ENCODE measurements at places on chromosomes 1 and 21.

DNA sequence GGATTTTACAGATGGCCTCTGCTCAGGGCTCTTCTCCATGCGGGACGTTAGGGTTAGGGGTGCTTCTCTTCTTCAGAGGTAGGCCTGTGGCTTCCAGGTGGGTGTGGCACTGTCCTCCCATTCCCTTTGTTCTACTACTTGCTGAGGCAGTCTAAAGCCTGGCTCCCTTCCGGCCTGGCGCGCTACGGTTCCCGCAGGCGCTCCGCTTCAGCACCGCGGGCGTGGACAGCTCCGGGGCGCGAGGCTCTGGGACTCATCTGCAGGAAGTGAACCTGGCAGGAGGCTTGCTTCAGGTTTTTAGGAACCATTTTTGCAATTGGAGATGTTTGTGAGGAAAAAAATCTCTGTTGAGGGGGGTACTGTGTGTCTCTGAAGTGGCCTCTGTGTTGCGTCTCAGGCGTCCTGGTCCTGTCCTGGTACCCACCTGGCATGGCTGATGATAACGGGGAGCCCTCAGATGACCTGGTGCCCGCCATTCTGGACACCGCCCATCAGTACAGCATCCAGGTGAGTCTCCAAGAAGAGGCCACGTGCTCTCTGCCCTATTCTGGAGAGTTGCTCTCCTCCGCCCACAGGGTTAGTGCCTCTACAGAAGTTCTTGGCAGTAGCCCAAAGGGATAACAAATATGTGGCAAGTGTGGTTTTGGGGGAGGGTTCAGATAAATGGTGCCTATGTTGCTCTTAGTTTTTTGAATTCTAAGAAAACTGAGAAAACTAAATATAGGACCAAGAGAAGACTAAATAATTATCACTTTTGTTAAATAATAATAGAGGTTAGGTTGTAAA is 1.9 kb downstream of the MANEAL start:
- peak; percentile 11 for DNase-seq

DNA sequence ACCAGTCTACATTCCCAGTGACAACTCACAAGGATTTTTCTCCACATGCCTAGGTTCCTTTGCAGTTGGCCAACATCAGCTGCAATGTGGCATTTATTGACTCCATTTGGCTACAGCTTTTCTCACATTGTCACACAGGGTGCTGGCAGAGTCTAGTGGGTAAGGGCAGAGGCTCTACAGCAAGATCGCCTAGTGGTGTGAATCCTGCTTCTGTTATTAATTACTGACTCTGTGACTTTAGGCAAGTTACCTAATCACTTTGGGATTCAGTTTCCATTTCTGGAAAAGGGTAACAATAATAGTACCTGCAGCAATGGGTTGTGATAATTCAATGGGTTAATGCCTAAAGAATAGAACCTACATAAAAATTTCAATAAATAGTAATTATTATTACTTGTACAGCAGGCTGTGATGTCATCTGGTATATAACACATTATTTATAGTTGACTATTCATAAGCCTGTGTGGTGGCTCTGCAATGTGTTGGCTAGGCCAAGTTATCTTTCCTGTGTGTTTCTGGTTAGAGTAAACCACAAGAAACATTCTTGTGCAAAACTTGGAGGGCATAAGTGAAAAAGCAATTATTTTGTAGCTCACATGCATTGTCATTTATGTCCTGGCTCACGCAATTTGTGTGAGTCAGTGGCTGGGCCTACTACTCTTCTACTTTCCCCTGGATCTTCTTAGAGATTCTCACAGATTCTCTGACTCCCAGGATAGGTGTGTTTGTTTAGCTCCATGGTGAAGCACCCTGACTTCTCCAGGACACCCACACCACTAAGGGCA is 59.5 kb downstream of the PTGS2 start:
- DNase-seq: no peak

DNA sequence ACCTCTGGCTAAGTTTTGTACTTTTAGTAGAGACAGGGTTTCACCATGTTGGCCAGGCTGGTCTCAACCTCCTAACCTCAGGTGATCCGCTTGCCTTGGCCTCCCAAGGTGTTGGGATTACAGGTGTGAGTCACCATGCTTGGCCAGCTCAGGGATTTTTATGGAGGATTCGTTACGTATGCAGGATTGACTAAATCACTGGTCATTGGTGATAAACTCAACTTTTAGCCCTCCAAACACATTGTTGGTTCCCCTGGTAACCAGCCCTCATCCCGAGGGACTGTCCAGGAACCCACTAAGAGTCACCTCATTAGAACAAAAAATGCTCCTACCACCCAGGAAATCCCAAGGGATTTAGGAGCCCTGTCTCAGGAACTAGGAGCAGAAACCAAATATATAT is 40.4 kb downstream of the ST3GAL3 start:
- no peak for DNase-seq

DNA sequence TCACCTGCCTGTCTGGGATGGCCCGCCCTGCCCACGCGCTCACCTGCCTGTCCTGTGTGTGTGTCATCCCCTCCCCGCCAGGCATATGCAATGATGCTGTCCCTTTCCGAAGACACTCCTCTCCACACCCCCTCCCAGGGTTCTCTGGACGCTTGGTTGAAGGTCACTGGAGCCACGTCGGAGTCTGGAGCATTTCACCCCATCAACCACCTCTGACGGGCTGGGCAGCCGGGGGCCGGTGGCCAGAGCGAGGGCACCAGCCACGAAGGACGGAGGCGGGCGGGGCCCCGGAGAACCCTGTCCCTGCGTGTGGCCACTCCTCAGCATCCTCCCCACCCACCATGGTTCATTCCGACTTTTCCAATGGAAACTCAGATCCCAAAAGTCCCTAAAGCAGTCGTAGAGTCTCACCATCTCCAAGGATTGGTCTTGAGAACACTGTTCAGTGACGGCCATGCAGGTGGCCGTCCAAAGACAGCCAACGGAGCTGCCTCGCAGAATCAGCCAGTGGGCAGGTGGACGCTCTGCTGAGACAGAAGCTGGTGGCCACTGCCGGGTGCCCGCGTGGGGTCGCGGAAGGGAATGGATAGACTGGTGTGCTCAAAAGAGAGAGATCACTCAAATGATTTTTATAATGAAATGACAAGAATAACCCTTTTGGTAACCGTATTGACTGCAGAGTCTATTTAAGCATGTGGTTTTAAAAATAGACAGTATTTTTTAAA is 20.7 kb upstream of the ARHGEF16 start:
- no peak for DNase-seq

DNA sequence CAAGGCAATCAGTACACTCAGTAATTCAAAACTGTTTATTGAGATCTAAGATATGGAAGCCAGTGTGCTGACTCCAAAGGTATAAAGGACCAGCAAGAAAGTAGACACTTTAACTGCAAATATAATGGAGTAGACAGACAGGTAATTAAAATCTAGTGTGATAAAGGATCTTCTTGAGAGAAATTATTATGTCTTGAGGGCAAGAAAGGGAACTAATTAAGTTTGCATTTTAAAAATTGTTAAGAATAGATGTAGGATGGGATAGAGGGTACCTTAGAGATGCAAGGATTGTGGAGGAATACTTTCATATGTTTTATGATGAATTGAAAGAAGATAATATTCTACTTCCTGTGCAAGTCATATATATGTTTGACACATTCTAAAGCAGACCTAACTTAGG is 825.3 kb downstream of the LTN1 start:
- DNase-seq: no peak

DNA sequence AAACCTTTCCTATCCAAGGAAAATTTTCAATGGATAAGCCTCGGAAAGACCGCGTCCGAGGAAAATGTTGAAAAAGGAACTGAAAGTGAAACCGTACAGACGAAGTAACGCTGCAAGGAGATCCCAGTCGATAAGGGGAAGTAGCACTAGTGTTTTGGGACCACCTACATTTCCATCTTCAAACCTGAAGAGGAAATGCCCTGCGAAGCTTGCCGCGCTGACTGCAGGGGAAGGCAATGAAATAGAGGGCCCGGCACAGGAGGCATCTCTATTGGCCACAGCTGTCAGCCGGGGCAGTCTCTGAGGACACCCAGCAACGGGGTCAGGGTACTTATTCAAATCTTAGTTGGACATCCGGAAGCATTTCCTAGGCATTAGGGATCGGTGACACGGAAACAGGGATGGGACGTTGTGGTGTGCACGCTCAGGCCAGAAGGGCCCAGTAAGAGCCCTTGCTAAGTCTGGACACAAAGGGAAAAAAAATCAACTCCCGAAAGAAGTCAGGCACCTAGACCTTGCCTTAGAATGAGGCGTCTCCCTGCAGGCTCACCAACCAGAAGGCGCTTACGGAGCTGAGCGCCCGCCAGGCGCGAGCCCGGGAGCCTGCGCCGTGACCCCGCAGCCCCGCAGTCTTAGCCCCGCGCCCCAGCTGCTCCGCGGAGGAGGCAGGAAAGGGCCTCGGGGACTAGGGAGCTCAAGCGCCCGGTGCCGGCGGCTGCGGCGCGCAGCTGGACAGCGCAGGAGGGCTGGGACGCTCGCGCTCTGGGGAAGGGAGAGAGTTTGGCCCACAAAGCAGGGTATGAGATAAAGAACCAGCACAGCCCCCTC is 655 bp downstream of the USF1 start:
- DNase-seq: peak; percentile 64

DNA sequence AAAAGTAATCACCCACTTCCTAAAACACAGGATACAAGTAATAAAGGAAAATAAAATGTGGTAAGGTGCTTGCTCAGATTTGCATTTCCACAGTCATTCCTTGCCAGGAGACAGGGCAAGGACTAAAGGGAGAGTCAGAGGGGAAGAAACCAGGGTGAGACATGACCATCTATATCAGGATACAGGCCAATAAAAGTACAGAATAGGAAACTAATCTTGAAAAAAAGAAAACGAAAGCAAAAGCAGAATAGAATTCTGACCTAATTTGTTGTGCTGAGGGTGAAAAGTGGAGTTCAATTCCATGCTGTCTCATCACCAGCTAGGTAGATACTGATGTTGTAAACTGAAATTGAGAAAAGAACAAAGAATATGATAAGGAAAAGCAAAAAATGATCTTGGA is 27.3 kb downstream of the JMJD4 start:
- DNase-seq: no peak

GRCh38 chr1:65002508-65003315 is 36.4 kb upstream of the JAK1 start:
- DNase-seq: peak; percentile 32

GRCh38 chr21:44082648-44083440 is 24.4 kb upstream of the PWP2 start:
- no peak for DNase-seq

DNA sequence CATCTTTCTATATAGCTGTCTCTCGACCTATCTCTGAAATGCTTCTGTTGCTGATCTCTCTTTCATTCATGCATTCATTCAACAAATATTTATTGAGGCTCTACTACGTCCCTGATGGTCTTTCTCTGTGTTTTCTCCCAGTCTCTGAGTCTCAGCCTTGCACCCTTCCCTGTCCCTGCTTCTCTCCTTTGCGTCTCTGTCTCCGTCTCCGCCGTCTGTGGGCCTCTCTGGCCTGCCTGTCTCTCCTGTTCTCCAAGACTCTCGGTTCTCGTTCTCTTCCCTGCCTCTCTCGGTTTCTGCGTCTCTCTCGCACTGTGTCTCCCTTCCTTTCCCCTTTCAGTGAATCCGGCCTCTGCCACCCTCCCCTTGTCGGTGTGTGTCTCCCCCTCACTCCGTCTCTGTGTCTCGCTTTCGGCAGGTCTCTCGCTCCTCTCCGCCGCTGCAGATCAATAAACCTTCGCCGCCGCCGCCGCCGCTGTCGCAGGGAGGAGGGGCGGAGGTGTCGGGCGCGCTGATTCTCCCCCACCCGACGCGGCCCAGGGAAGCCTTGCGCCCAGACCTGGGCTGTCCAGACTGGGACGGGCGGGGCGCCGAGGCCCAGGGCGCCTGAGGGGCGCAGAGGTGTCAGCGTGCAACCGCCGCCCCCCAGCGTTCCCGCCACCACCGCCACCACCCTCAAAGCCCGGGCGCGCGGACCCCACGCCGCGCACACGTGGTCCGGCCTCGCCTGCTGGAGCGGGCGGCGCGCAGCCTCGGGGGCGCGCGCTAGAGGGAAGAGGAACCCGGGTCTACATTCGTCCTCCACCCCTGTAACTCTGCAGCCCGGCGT is 3.0 kb downstream of the EFNA3 start:
- no peak for DNase-seq

DNA sequence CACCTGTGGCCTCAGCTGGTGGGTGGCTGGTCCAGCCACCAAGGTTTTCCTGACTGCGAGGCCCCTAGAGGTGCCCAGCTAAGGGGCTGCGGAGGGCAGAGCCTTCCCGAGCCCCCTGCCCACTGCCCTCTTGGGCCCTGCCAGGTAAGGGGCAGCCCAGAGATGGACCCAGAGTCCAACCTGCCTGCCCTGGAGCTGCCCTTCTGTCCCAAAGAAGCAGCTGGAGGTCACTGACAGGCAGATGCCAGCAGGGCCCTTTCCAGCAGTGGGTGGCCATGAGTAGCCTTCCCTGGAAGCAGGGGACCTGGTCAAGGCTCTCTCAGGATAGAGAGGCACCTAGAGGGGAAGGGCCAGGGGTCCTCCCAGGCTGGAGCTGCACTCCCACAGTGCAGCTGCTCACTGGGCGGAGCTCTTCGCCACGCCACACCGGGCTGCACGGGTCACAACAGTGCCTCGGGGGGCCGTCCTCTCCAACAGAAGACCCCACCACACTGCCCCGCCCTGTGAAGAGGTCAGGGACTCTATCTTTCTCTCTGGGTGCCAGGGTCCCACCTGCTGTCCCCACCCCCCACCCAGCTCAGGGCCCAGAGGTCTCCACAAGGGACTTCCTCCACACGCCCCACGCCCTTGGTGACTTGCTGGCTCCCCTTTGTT is 10.9 kb upstream of the GNB1 start:
- no peak for DNase-seq

GRCh38 chr1:27564710-27565649 is 39.0 kb downstream of the AHDC1 start:
- no peak for DNase-seq

GRCh38 chr1:59399642-59400041 is 102.7 kb downstream of the FGGY start:
- DNase-seq: no peak

- no peak for DNase-seq
Measured at GRCh38 chr1:231335663-231336602, 1.7 kb downstream of the EXOC8 start.

DNA sequence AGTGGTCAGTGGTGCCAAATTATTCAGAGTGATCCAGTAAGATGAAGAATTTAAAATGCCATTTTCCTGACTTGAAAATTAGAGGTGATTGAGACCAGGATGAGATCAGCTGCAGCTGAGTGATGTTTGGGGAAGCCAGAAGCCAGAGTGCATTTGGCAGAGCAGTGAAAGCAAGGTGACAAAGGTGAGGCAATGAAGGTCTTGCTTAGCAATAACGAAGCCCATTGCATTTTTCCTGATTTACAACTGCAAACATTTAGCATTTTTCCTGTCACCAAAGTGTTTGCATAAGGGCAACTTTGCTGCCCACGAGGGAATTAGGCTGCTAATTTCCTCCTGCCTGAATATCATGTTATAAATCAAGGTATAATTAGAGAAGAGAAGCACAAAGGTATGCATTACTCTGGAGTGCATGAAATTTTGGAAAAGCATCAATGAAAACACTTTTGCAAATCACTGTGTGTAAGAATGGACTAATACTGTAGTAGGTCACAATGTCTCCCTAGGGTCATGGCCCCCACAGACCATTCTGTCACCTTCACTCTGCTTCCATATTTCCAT is 188.2 kb upstream of the LYPLAL1 start:
- DNase-seq: no peak
